Anterior cingulate cortex (tissue), 58 donors: ENCODE measurements at places on chromosomes 4 and X.

DNA sequence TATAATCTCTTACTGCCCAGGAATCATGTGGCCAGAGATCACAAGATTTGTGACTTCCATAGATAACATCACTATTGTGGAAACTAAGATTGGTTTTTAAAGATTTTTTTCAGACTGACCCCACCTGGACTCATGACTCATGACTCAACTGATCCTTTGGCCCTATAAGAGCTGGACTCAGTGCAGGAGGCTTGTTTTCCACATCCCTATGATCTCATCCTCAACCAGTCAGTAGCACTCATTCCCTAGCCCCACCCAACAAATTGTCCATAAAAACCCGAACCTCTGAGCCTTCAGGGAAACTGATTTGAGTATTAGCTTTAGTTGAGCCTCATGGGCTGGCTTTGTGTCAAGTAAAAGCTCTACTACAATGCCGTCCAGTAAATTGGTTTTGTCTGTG lies 7.9 kb upstream of the NOCT start:
- DNase-seq = no peak

GRCh38 chrX:154661899-154662298 lies 8.5 kb upstream of the CTAG2 start:
- no peak for DNase-seq

- no peak for DNase-seq
Measured at GRCh38 chr4:185318679-185319078, 77.0 kb downstream of the LRP2BP start.

DNA sequence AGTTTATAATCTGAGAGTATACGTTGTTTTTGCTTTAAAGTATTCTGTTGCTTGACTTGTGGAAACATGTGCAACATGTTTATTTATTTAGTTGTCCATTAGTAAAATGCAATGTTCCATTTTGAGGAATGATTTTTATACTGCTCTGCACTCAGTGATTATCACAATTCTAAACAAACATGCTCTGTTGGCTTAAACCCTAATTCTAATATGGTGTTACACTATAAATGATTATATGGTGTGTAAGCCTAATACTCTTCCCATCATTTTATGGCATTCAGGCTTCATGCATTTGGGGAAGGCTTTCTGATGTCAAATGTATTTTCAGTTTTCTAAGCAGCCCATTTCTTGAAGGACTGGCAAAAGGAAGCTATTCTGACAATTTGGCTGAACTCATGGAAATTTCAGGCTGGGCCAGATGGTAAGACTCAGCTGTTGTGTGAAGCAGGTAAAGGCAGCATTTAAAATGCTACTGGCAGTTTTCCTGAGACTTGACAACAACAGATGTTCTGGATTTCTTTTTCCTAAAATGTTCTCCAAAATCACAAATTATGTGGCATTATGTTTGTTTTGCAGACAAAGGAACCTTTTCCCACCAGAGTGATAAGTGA lies 336.7 kb upstream of the GNPDA2 start:
- no peak for DNase-seq

- DNase-seq = no peak
Measured at GRCh38 chrX:3589474-3589873, 124.0 kb downstream of the PRKX start.

- no peak for DNase-seq
Measured at GRCh38 chrX:17547658-17548057, 172.7 kb downstream of the NHS start.

- no peak for DNase-seq
Measured at GRCh38 chr4:151460434-151460833, 51.5 kb downstream of the FHIP1A start.

GRCh38 chrX:12770440-12770839 lies 20.8 kb upstream of the PRPS2 start:
- DNase-seq = no peak

- no peak for DNase-seq
Measured at GRCh38 chrX:42127563-42127962, 204.2 kb upstream of the CASK start.

DNA sequence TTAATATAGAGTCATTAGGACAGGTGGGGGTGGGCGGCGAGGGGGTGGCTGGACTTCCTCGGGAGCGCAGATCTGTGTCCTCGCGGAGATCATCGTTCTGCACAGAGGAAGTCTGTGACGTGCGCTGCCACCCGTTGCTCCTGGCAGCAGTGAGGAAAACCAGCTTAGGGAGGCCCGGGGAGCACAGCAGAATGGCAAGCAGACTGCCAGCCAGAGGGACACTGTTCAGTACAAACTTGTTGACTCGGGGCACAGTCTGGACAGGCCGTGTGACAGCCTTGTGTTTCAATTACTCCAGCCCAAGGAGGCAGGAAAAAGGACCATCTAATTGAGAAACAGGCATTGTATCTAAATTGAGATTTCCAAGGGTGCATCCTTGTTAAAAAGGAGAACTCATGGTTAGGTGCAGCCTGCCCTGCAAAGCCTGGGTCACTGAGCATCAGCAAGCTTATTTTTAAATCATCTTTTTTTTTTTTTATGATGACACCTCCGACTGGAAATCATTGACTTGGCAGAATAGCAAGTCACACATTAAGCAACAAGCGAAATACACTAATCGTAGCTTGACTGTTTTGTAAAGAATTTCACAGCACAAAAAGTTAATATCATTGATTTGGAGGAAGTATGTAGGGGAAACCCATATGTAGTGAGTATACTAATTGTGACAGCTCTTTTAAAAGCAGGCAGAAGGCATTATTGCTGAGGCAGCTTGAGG lies 512.0 kb upstream of the FAT1 start:
- DNase-seq = no peak

GRCh38 chr4:18973296-18973695 lies 951.7 kb upstream of the LCORL start:
- no peak for DNase-seq

DNA sequence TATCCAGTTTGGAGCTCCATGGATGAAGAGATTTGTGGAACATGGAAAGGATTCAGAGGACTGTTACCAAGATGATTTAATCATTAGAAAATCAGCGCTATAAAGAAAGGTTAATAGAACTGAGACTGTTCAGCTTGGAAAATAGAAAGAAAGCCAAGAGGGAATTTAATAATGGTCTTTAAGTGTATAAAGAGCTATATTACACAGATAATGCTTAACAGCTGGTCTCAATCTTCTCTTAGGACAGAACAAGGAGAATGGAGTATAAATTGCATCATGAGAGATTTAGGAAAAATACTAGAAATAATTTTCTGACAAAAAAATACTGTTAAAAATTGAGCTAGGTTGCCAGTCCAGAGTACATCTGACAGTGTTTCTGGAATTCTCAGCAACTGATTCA lies 91.3 kb upstream of the MAGEC2 start:
- no peak for DNase-seq

DNA sequence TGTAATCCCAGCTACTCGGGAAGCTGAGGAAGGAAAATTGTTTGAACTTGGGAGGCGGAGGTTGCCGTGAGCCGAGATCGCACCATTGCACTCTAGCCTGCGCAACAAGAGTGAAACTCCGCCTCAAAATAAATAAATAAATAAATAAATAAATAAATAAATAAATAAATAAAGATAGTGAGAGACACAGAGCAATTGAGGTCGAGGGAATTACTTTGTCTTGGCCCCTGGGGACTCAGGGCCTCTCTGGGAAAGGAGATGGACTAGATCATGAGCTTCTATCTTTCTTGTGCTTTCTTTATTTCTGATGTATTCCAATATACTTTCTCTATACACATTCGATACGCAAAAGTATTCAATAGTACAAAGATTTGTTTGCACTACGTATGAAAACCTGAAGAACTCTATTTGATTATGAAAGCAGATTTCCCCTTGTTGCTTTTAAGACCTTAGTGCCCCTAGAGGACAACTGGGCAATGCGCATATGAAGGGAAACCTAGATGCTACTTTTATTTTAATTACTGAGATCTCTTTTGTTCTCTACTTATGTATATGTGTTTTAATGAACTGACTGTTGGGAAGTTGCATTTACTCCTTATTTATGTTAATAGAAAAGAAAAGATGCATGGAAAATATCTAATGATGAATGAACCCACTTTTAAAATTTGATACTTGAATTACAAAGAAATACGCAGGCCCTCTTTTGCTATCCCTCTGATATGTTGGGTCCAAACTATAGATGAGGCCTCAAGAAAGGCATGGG lies 12.8 kb upstream of the ELOVL6 start:
- no peak for DNase-seq

GRCh38 chr4:114782415-114783214 lies 184.0 kb downstream of the UGT8 start:
- DNase-seq = no peak

DNA sequence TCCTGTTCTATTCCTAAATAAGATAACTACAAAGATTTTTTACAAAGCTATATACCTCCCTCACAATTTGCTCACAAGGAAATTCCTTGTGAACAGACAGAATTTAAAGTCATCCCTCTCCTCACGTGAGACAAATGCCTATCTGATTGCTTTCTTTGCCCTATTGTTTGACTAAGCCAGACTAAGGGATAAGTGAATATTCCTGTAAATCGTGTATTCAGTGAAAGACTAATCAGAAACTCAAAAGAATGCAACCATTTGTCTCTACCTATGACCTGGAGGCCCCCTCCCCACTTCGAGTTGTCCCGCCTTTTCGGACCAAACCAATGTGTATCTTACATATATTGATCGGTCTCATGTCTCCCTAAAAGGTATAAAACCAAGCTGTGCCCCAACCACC lies 15.3 kb upstream of the ZBTB33 start:
- DNase-seq = no peak

DNA sequence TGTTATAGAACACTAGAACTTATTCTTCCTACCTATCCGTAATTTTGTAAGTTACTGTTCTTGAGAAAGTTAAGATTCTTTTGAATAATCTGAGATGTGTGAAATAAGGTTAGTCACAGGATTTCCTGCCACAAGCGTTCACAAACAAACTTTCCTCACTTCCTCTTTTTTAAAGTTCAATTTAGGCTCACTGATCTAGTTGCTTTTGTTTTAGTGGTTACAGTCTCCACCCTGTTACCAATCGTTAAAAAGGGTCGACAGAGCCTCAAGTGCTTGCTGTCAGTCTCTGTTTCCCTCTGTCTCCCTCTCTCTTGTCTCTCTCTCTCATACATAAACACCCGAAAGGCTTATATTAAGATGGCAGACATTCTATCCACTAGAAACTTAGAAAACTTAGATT lies 35.9 kb upstream of the STK26 start:
- DNase-seq = no peak

DNA sequence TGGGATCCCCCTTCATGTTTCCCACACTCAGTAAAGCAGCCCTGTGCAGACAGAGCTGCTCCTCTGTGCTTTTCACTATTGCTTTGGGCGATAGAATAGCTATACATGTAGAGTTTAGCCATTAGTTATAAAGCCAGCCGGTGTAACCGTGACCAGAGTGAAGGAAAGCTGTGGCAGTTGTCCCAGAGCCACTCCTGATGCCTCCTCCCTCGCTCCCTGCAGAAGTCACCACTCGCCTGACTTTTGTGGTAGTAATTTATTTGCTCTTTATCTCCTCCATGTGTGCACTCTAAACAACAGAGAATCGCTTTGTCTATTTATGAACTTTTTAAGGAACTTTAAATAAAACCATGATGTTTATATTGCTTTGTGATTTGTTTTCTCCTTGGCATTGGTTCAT lies 41.8 kb upstream of the WWC2 start:
- no peak for DNase-seq

- DNase-seq = no peak
Measured at GRCh38 chrX:139554376-139554775, 23.8 kb downstream of the F9 start.

- DNase-seq = no peak
Measured at GRCh38 chr4:184395971-184396391, 78.4 kb downstream of the IRF2 start.

- no peak for DNase-seq
Measured at GRCh38 chr4:163378661-163379060, 35.0 kb downstream of the NPY5R start.

GRCh38 chrX:2690856-2691542 lies at the start of gene CD99:
CD99 (plus strand) TSS chrX:2691295; CDS start chrX:2691361, 66 bp downstream.
- DNase-seq = no peak

DNA sequence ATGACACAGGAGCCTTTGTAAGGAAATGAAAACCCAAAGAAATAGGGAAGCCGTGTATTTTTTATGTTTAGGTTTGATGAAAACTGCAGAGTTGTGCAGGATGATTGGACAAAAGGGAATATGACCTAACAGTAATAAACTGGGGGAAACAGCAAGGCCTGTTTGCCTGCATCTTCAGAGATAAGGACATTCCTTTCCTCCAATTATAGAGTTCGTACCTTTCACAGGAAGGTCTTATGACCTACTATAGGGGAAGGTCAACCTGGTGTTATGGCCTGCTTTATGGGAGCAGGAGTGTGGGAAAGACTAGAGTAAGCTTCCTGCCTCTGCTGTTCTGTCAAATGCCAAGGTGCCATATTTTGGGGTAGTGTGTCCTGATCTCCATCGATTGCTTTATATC lies 42.5 kb downstream of the BBS12 start:
- DNase-seq = no peak

GRCh38 chrX:17519358-17519757 lies 144.4 kb downstream of the NHS start:
- no peak for DNase-seq

- DNase-seq = no peak
Measured at GRCh38 chrX:72121383-72121782, 10.3 kb downstream of the RTL5 start.

GRCh38 chr4:38163216-38164006 lies 203.2 kb downstream of the PTTG2 start:
- DNase-seq = no peak

GRCh38 chr4:142725886-142726285 lies 120.2 kb downstream of the INPP4B start:
- DNase-seq = no peak

DNA sequence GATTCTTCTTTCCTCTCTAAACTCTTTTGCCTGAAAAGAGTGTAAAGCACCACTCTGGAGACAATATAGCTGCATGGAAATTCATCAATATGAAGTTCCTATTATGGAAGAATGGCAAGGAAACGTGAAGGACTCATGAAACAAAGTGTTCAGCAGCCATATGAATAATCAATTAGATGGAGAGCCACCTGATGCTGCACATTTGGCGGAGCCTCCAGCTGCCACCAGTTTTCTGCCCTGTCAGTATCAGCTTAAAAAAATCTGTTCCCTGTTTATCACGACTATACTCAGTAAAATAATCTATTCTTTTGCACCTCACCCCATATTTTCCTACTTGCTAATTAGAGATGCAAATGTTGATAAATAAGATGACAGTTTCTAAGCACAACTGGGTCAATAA lies 276.0 kb downstream of the UNC5C start:
- DNase-seq = no peak

GRCh38 chr4:55904576-55904975 lies 44.2 kb upstream of the CEP135 start:
- no peak for DNase-seq

GRCh38 chr4:149409146-149409545 lies 406.5 kb downstream of the IQCM start:
- DNase-seq = peak; percentile 24

DNA sequence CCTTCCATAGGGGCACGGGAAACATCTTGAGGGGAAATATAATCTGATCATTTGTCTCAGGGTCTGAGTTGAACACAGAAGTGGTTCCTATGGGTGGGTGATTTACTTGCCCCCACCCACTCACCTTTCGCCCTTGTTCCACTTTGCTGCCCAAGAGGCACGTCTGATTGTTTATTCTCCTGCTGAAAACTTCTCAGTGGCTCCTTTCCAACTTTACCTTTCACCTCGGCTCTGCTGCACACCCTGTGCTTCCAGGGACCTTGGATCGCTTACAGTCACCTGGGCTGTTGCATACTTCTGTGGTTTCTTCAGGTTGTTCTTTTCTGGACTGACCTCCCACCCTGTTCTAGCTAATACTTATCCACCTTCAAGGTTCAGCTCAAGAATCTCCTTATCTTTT lies 213.4 kb upstream of the JADE1 start:
- no peak for DNase-seq

- DNase-seq = no peak
Measured at GRCh38 chrX:119249891-119250290, 13.8 kb downstream of the PGRMC1 start.
